ENCODE measurements at places on chromosomes 2 and 18.

GRCh38 chr2:9260464-9260918 is 53.9 kb downstream of the ASAP2 start:
- no peak for DNase-seq

DNA sequence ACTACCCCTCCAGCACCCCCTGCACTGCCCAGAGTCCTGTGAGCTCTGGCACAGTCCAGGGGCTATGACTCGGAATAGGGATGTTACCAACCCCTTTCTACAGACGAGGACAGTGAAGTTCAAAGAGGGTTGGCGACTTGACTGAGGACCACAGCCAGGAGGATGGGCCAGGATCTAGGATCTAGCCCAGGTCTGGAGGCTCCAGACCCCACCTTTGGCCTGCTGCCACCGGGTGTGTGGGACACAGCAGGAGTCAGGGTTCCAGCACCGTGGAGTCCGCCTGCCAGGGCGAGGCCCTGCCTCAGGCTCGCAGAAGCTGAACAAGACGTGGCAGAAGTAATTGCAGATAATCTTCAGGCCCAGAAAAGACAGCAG is 37.9 kb upstream of the GPC1 start:
- DNase-seq = no peak

- DNase-seq = no peak
Observed at GRCh38 chr2:10501451-10501961, 53.4 kb upstream of the ODC1 start.

DNA sequence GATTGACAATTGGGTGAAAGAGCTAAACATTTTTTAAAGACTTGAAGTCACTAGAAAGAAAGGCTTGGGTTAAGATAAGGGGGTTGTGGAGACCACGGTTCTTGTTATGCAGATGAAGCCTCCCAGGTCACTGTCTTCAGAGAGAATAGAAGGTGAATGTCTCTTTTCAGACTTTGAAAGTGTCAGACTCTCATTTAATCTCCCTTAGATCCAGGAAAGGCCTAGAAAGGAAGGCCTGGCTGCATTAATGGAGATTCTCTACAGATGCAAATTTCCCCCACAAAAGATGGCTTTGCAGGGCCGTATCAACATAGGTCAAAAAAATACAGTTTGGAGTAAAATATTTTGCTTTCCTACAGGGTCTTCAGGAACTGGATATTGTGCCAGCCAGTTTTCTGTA is 193.9 kb downstream of the RTP5 start:
- no peak for DNase-seq

DNA sequence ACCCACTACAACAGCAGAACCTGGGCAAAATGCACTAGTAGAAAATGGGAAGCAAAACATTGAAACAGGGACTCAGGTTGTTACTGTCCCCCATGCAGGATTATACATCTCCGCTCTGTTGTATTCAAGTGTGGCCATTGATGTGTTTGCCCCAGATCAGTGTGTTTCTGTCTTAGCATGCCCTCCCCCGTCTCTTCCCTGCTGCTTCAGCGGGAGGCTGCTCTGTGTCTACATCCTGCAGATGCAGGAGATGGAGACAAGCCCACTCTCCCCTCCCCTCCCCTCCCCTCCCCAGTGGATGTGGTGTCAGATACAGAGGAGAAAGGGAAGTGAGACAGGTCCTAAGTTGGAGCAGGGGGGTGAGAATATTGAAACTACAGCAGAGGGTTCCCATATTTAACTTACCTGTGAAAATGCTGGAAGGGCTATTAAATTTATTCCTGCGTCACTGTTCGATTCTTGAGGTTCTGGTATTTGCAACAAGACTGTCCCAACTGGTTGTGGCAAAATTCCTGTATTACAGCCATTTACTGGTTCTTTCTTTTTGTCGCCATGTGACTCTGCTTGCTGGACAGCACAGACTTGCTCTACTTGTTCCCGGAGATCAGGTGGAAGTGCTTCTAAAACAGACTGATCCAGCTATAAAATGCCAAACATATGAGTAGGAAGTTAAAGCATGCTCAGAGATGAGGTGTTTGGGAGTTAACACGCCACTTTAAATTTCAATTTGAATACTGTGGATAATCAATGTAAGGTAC is 67.0 kb downstream of the EIF5B start:
- DNase-seq = no peak
